ENCODE measurements at places on chromosomes 4 and X.

- no peak for DNase-seq
These were observed 143.0 kb downstream of the TSPAN5 start for GRCh38 chr4:98515470-98515809.

GRCh38 chr4:168647646-168648375, 151.0 kb downstream of the PALLD start:
- no peak for DNase-seq

DNA sequence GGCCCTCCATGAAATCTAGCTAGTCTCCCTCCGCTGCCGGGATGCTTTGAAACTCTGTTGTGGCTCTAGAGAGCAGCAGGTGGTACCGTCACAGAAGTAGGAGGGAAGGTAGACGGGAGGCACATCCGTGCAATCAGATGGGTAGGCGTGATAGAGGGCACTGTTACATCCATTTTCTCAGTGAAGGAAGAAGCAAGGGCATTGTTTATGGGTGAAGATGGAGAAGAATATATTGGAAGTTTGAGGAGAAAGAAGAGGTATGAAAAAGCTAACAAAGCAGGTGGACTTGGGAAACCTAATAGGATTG, 1.3 kb downstream of the ANAPC4 start:
- no peak for DNase-seq

DNA sequence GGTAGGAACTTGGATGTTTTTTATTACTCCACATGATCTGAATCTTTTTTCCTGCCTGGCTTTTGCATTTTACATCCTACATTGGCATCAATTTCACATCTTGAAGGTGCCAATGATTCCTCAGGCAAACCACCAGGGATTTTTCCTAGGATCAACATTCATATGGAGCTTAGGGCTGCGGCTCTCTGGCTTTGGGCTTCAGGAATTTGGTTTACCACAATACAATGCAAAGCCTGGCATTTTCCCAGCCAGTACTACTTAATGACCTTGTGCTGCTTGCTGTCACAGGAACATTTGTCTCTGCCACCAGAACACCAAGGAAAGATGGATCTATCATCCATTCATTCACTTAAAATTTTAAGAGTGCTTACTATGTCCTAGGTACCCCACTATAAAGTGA, 180.7 kb downstream of the PDGFC start:
- DNase-seq: peak; percentile 32

DNA sequence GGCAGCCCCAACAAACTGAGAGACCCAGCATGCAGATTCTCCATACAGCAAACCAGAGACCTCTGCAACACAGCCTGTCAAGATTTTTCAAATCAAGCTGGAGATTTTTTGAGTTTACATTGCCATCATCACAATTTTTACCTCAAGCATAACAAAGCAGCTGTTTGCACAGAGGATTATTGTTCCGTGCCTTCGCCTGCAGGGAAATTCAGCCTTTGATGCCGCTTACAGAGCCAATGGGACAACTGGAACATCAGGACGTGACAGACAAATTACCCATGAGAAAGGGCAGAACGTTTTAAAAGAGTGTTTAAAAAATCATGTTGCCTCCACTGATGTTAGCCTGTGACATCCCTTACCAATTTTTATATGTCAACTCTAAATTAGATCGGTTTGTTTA, 363.7 kb downstream of the FBXW7 start:
- DNase-seq: no peak

DNA sequence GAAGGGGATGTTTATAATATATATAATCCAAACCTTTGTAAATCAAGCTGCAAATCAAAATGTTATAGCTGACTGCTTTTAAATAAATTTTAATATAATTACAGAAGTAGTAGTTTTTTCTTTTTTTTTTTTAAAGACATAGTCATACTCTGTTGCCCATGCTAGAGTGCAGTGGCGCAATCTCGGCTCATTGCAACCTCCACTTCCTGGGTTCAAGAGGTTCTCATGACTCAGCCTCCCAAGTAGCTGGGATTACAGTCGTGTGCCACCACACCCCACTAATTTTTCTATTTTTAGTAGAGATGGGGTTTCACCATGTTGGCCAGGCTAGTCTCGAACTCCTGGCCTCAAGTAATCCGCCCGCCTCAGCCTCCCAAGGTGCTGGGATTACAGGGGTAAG, 178.7 kb downstream of the FBXW7 start:
- DNase-seq: no peak

- no peak for DNase-seq
These were observed 25.5 kb upstream of the LRCH2 start for GRCh38 chrX:115259238-115259875.

DNA sequence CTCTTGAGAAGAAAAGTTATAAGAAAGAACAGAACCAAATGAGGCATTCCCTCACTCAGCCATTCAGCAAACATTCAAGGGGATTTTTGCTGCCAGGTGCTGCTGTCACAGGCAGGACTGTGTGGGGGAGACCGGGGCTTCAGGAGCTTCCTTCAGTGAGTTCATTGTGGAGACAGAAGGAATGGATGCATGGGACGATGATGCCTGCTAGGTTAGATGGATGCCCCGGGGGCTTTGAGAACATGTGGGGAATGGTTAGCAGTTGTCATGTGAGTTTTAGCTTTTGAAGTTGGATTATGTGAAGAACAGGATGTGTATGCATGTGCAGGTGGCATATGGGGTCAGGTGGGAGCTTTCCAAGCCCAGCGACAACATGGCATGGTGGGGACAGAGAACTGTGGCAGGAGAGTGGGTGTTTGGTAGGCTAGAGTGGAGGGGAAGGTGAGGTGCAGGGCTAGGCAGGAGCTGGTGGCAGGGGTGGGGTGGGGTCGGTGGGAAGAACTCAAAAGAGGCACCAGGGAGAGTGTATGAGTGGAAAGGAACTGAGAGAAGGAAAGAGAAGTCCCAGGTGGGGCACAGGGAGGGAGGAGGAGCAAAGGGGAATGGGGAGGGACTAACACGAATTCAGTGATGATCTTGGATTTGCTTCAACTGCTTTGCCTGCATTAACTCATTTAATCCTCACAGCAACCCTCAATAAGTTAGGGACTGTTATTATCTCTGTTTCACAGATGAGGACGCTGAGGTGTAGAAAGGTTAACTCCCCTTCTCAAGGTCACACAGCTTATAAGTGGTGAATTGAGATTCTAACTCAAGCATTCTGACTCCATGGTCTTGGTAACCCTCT, 8.4 kb downstream of the DCUN1D4 start:
- DNase-seq: peak; percentile 11

- no peak for DNase-seq
These were observed 50.5 kb upstream of the PAQR3 start for GRCh38 chr4:78989697-78990270.

GRCh38 chrX:155611302-155611701, 1.4 kb downstream of the TMLHE start:
- no peak for DNase-seq

GRCh38 chrX:136497556-136498052, at the start of gene HTATSF1:
Gene HTATSF1, plus strand, starts transcription at chrX:136497592. Its CDS starts 93 bp downstream, at chrX:136497685.
- peak; percentile 59 for DNase-seq

GRCh38 chr4:98614662-98615061, 43.7 kb downstream of the TSPAN5 start:
- no peak for DNase-seq

- no peak for DNase-seq
These were observed 184.2 kb upstream of the GPRIN3 start for GRCh38 chr4:89491761-89492160.

- no peak for DNase-seq
These were observed 44.8 kb downstream of the SMARCA1 start for GRCh38 chrX:129478516-129478915.

- peak; percentile 85 for DNase-seq
These were observed 3.0 kb downstream of the RPL10 start for GRCh38 chrX:154401045-154401799.

DNA sequence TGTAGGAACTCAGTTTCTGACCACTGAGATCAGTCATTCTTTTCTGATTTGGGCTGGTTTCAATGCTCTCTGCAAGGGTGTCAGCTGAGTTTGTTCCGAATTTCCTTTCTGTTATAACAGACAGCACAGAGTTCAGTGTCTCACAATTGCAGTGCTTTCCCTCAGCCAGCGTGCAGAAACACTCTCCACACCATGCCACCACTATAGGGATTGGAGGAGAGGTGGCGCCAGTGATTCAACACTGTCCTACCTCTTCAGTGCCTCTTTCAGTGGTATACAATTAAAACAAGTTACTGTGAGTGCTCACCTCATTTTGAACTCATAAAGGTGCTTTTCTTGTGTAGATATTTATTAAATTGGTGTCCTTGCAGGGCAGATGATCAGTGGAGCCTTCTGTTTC, 413.2 kb upstream of the CXorf51B start:
- DNase-seq: peak; percentile 32

GRCh38 chr4:137754652-137755471, 222.6 kb upstream of the PCDH18 start:
- DNase-seq: no peak

DNA sequence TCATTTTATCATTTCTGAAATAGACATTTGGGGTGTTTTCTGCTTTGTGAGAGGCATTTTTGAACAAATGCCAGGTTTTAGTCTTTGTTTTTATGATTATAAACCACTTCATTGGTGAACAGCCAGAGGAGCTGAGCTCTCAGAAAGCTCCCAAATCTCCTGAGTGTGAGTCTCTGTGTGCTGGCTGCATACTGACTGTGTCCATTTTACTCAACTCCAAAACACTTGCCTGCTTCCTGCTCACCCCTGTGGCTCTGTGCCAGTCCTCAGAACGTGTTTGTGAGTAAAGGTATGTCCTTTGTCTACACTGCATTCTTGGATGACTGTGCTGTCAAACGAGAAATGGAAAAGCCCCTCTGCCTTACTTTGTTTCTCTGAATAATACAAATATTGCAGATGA, 5.4 kb upstream of the LRAT start:
- peak; percentile 4 for DNase-seq

GRCh38 chrX:115602729-115603389, 41.9 kb downstream of the PLS3 start:
- no peak for DNase-seq

- DNase-seq: peak; percentile 52
These were observed 39.0 kb upstream of the SLC7A3 start for GRCh38 chrX:70969635-70970481.

- no peak for DNase-seq
These were observed 20.0 kb downstream of the STBD1 start for GRCh38 chr4:76326515-76326914.

DNA sequence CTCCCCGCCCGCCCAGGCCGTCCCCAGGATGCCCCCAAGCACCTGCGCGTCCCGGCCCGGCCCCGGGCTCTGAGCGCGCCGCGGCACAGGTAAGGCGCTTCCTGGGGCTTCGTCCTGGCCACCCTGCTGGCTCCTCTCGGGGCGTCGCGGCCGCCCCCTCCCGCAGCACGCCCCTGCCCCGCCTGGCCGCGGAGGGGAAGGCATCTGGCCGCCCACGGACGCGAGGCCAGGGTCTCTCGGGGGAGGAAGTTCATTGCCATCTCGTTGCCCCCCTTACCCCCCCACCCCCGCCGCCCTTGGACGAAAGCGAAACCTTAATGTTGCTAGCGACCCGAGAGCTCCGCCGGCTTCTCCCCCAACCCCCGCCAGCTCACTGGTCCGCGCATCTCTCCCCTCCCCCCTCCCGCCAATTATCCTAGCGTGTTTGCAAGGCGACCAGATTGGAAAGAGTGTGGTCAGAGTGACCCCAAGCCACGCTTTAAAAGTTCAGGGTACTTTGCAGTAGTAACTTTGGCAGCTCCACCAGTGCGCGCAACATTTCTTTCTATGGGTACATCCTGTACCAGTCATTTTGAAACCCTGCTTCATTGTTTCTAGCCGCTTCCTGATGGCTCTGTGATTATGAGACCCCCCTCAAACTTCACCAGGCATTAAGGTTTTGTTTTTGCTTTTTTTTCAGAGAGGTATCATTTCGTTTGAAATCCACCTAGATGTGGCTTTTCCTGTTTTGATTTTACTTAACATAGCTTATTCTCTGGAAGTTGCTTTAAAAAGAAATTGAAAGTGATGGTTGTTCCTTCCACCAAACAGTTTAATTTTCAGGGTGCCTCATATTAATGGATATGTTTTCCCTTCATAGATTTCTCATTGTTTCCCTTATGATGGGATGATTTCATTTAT, 626 bp downstream of the TBC1D1 start:
- DNase-seq: no peak

- peak; percentile 43 for DNase-seq
These were observed 581.4 kb upstream of the DIPK2B start for GRCh38 chrX:45781901-45782553.

- no peak for DNase-seq
These were observed 6.9 kb downstream of the SH3RF1 start for GRCh38 chr4:169263791-169264392.

GRCh38 chr4:121860121-121860520, 10.2 kb downstream of the BBS7 start:
- DNase-seq: no peak

DNA sequence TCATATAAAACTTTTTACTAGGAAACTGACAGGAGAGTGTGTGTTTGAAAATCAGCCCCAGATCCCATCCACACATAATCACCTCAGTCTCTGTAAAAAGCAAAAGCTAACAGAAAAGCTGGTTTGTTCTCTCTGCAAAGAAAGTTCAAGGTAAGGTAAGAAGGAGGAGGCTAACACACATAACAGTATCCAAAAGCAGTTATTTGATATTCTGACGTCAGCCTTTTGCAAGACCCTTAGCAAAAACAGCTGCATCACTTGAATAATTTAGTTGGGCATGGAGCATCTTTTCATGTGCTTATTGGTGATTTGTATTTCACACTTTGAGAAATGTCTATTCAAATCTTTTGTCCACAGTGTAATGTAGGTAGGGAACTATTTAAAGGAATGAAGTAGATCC, 5.5 kb downstream of the TCEAL9 start:
- no peak for DNase-seq

DNA sequence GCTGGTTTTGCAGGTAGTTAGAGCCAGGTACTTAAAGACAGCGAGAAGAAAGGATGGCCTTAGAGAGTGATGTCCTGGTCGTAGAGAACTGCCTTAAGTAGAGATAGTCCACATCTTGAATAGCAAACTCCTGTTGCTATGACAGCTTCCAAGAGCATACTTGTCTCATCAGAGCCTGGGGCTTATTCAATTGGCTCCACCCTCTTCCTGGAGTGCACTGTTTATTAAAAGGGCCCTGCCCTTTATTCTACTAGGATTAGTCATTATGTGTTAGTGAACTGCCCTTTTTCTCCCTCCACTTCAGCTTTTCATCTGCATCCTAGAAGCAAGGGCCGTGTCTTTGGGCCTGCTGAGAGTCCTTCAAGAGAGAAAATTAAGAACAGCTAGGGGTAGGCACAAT, 94.5 kb upstream of the EOLA2 start:
- DNase-seq: peak; percentile 68

DNA sequence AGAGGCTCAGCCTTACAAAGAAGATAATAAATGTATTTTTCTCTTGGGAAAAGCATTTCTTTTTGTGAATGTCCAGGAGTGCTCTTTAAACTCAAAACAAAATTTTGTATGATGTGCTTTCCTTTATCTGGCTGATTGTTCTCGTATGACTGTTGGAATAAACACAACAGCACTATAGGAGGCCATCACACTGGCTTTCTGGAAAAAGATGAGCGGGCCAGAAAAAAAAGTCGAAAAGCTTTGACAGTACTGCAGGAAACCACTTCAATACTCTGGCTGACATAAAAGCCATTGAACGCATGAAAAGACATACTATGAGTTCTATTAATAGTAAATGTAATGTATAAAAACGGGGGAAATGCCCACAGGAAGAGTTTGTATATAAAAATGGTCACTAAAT, 64.7 kb upstream of the CTSO start:
- DNase-seq: no peak

- no peak for DNase-seq
These were observed 750.5 kb upstream of the POU3F4 start for GRCh38 chrX:82757614-82758013.

- peak; percentile 67 for DNase-seq
These were observed 66.1 kb downstream of the KLHL4 start for GRCh38 chrX:87583679-87584078.
